ENCODE measurements at places on chromosomes 16 and 17.

GRCh38 chr17:74659889-74660288, 36.4 kb upstream of the CD300E start:
- no peak for DNase-seq

DNA sequence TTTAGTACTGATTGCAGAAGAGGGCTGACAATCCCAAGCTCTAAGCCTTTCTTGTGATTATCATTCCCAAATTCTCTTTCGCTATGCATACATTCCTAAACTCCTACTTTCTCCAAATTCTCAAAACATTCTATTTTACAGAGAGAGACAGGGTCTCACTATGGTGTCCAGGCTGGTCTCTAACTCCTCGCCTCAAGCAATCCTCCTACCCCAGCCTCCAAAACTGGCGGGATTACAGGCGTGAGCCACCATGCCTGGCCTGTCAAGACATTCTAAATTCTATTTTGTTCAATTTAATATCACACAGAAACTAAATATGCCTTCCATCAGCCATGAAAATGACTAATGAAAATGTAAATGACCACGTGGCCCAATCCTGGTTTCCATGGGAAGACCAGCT, 39.8 kb downstream of the ANKRD11 start:
- no peak for DNase-seq

DNA sequence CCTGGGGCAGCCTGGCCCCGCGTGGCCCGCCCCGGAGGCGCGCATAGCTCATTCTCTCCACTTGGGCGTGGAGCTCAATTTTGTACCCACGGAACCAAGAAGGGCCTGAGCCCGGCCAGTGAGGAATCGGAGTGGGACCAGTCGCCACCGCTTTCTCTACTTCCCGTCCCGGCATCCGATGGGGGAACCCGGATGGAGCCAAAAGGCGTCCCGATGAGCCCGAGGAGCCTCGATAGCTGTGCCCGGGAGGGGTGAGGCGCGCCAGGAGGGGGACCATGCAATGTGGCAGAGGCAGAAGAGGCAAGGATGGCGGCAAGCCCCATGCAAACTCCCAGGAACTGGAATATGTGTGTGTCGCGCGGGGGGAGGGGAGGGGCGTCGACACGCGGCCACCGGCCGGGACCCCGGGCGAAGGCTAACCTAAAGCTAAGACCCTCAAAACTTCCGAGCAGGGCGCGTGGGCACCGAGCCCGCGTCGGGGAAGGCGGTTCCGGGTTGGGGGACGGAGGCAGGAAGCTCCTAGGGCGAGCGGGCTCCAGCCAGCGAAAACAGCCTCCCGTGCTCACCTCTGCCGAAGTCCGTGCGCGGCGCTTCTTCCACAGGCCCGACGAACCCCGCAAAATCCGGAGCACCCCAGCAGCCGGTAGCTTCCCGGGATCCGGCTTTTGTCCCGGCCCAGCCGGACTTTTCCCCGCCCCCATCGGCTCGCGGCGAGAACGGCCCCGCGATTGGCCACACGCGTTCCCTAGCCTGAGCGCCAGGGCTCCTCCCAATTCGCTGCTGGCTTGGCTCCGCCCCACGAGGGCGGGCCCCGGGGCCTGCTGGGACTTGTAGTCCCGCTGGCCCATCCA, at the start of gene ACLY:
Gene ACLY, minus strand, starts transcription at position 638 of the 851 bp plus-strand sequence. CDS start 5,078 bp downstream, outside the sequence.
- peak; percentile 85 for DNase-seq

DNA sequence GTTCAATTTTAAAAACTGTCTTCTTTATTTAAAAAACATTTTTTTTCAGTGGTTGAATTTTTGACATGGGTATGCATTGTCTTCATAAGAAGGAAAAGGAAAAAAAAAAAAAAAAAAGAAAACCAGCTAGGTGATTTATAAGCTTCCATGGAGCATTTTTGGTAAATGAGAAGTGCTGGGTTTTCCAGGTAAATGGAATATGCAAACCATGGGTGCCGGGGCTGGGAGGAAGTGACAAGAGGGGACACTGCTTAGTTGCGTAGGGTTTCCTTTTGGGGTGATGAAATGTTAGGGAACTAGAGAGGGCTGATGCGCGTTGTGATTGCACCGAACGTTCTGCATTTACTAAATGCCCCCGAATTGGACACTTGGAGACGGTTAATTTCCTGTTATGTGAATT, 217.4 kb upstream of the FOXF1 start:
- no peak for DNase-seq

DNA sequence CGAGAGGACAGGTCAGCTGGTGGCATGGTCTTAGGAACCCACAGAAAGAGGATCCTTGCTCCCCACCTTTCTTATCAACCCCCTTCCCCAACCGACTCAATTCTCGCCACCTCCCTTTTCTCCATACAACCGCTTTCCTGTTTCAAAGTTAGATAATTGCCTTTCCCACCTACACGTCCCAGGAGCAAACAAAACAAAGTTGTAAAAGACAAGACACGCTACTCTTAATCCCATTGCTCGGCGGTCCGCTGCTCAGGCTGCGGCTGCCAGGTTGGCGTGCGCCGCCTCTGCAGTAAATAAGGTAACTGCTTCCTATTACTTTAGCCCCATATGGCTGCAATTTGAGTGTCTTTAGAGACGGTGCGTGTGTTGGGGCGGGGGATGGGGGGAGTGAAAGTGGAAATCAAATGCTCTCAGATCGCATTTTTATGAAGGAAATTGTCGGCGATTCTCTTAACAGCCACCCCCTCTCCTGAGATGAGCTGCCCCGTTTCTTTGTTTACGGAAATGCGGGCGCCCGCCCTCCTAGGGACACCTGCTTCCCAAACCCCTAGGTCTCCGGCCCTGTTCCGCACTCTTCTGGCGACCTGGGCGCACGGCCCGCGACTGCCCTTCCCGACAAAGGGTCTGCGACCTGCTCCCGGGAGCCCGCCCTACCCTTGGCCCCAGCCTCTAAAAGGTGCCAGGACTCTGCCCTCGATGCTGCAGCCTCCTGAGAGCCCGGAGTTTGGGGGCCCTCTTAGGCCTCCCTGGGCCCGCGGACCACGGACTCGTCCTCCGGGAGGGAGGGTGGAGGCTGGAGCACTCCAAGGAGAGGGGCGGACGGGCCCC, 3.7 kb upstream of the CBX8 start:
- no peak for DNase-seq

DNA sequence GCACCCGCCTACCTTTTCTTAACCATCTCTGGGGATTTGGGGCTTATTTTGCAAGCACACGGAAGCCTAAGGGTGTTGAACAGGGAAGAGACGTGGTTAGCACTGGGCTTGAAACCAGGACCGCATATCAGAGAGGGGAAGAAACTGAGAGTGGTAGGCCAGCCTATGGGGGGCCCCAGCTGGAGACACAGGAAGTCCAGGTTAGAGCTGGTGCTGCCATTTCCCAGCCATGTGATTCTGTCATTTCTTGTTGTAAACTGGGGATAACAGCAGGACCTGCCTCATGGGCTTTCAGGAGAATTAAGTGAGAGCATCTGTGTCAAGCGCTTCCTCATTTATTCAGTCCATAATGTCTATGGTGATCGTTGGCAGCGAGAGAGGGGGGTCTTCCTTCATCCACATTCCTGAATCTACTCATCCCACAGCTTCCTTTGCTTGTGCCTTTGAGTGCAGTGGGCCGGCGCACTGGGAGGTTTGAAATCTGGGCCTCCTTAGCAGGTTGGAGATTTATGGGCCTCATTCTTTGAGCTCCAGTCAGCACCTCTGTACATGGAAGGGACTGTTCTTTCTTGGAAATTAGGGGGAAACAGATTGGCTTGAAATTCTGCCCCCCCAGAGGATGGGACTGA, 20.1 kb downstream of the NKD1 start:
- DNase-seq: no peak

DNA sequence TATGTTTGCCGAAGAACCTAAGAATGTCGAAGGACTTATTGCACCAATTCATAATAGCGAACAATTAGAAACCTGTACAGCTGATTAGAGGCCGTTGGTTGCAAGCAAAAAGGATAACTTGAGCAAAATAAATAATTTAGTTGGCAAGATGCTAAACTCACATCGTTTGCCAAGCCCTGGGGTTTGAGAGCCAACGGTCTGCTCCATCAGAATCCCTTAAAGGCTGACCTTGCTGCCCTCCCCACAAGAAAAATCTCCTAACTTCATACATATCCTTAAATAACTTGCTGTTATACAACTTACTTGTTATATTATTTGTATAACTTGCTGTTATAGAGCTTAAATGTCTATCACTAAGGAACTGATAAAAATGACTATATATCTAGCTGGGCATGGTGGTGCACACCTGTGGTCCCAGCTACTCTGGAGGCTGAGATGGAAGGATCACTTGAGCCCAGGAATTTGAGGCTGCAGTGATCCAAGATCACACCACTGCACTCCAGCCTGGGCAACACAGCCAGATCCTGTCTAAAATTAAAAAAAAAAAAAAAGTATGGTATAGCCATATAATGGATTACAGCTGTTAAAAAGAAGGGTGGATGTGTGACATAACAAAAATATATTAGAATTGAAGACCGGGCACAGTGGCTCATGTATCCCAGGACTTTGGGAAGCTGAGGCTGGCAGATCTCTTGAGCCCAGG, 1.9 kb upstream of the TRIM37 start:
- no peak for DNase-seq

GRCh38 chr16:87416826-87417527, 24.8 kb downstream of the MAP1LC3B start:
- peak; percentile 66 for DNase-seq

- DNase-seq: no peak
These were observed 206.7 kb downstream of the RPTOR start for GRCh38 chr17:80751070-80751945.

- no peak for DNase-seq
These were observed 41.0 kb downstream of the RAI1 start for GRCh38 chr17:17722081-17722905.

DNA sequence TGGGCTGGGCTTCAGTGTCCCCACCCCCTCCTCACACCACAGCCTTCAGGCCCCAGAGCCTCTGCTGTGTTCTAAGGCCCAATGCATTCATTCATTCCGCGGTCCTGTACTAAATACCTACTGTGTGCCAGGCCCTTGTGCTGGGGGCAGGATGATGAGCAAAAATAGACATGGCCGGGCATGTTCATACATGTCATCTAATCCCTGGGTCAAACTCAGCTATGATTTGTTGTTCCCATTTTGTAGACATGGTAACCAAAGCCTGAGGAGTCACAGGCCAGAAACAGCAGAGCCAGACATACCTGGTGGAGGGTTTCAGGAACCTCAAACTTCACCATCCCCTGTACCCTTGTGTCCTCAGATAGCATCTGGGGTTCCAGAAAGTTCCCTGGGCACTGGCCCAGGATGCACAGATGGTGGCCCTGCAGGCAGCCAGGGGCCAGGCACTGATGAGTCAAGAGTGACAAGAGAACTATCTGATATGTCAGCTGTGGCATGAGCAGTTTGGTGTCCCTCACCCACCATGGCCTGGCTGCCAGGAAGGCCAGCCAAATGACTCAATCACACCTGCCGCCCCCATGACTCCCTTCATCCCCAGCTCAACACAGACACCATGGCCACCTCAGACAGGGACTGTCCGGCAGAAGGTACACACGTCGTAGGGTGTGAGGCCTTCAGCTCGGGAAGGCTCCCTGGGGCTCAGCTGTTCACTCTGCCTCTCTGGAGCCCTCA, 2.7 kb upstream of the RRAD start:
- no peak for DNase-seq

DNA sequence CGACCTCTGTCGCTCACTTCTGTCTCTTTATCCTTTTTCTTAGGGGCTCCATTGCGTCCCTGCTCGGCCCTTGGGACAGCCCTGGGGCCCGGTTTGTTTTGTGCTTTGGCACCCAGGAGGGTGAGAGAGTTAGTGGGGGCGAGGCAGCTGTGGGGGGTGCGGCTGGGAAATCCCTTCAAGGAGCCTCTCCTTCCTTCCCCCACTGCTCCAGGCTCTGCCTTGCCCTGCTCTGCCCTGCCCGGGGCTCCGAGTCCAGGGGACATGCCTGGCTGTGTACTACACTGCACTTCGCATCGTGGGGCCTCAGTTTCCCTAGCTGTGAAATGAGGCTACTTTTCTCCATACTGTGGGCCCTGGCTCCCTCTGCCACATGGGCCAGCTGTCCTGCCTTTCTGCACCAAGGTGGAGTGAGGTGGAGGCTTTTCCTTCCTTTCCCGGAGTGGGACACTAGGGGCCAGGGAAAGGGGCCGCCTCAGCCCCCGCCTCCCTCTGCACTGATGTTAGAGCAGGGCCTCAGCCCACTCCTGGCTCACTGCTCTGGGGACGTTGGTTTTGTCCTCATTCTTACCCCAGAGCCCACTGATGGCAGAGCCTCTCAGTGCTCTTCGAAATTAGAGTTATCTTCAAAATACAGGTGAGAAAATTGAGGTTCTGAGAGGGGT, 980 bp downstream of the LLGL1 start:
- DNase-seq: peak; percentile 11

DNA sequence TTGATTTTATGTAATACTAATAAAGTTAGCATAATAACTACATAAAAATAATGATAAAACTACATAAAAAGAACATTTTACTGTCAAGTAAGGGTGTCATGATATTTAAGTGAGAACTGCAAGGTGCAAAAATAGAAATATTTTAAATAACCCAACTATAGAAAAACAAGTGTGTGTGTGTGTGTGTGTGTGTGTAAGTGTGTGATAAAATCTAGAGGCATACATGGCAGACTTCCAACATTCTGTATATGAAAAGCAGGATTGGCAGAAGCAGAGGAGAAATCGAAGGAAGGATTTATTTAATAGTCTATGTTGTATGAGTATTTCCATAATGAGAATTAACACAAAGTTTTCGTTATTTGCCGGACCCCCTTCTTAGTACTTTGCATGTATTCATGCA, 334.1 kb downstream of the KCNJ2 start:
- no peak for DNase-seq

GRCh38 chr16:71264299-71264698, 24.9 kb downstream of the CMTR2 start:
- DNase-seq: no peak

DNA sequence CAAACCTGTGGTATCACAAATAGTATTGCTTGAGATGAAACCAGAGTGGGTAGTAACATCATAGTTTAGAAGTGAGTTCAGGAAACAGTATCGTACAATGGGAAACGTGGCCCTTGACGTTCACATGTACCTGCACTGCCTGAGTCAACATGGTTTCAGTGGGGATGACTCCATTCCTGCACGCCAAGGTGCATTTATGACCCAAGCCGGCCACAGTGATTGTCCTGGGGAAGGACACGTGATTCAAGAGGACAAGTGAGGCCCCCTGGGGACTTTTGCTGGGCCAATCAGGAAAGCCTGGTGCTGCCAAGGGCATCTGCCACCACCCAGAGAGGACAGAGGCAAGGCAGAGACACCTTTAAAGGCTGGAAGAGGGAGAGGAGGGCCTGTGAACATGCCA, 119.2 kb downstream of the AXIN2 start:
- no peak for DNase-seq

All from dermis microvascular lymphatic vessel endothelial cell (primary cell).